ENCODE measurements at places on chromosomes 1 and 21.

GRCh38 chr1:202661136-202661845 is 49.0 kb downstream of the SYT2 start:
- DNase-seq: no peak

- no peak for DNase-seq
These were observed 25.5 kb downstream of the JAM2 start for GRCh38 chr21:25664491-25664931.

DNA sequence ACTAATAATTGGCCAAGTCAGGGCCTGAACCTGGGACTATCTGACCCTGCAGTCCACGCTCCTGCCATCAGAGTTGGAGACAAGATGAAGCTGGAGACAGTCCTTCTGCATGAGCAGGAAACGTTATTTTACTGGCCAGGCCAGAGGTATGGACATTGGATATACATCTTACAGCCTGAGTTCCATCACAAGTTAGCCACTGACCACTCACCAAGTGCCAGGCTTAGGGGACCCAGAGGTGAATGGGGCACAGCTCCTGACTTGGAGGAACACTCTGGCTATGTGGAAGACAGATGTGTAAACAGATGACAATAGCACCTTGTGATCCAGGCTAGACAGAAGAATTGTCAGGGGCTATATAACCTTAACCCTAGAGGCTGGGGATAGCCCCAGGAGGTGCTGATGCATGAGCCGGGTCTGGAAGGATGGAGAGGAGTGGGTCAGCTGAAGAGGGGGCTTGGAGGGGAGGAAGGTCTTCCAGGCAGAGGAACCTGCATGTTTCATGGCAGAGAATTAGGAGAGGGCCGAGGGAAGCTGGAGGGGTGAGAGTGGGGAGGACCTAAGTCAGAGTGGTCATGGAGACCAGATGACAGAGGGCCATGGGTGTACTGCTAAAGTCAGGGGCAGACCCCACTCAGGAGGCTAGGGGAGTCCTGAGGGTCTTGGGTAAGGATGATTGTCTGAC is 52.5 kb upstream of the DMRTB1 start:
- DNase-seq: no peak

DNA sequence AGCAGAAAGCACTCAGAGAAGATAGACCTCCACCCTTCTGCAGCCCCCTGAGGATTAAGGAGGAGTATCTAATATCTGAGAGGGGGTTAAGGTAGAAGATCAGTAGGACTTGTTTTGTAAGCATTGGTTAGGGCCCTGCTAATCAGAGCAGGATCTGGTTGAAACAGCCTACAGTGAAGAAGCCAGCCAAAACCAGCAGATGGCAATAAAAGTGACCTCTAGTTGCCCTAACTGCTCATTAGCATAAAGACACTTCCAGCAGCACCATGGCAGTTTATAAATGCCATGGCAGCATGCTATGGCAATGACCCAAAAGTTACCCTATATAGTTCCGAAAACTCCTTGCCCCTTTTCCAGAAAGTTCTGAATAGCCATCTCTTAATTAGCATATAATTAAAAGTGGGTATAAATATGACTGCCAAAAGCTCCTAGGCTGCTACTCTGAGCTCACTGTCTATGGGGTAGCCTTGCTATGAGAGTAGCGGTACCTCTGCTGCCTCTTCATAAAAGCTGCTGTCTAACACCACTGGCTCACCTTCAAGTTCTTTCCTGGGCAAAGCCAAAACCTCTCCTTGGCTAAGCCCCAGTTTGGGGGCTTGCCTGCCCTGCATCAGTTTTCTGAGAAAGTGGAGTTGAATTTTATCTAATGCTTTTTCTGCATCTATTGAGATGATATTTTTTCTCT is 254.2 kb downstream of the PAPPA2 start:
- no peak for DNase-seq

DNA sequence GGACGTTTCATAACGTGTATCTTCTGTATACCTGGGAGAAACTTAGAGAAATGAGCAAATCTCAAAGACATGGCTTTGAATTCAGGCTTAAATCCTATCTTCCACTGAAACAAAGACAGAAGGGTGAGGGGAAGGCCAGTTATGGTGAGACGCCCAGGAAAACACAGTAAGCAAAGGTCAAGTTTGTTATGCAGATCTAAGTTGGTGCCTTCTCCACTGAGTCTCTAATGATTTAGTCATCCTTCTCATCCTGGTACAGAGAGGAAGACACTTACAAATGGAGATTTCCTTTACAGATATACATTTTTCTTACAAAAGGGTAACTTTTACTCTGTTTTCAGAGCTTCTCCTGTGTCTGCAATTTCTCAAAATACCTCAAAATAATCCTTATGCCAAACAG is 64.4 kb downstream of the MAP3K7CL start:
- no peak for DNase-seq

- DNase-seq: no peak
These were observed 1.6 kb downstream of the NFIA start for GRCh38 chr1:61083807-61084440.

DNA sequence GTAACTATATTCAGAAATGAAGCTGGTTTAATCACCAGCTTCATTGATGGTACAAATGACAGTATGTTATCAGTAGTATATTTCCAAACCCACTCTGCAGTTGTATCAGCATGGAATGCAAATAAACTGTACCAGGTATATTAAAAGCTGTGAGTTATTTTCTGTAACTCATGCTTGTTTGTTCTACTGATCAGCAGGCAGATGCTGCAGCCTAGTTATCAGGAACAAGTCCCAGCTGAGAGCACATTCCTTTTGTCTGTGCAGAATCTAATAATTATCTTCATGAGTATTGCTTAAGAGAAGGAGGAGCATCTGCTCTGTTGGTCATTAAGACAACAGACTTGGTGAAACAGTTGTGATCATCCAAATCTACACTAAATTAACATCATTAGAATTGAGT is 1331.1 kb downstream of the MRPL39 start:
- DNase-seq: no peak

DNA sequence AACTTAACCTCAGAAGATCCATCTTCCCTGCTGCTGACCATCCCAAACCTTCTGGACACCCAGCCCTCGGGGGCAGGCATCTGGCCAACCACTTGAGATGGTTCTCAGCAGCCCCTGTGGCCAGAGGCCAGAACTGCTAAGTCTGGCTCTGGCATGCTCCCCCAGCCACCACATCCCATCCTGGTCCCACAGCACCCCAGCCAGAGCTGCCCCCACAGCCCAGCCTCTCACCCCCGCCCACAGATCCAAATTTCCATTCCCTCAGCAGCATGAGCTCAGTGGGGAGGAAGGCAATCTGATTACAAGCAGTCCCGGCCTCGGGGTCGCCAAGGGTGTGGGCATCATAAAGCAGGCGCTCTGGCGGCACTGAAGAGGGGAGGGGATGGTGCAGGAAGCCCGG is 45.6 kb downstream of the GLIS1 start:
- peak; percentile 66 for DNase-seq

- DNase-seq: peak; percentile 16
These were observed 60.8 kb downstream of the ITPKB start for GRCh38 chr1:226678251-226678650.

DNA sequence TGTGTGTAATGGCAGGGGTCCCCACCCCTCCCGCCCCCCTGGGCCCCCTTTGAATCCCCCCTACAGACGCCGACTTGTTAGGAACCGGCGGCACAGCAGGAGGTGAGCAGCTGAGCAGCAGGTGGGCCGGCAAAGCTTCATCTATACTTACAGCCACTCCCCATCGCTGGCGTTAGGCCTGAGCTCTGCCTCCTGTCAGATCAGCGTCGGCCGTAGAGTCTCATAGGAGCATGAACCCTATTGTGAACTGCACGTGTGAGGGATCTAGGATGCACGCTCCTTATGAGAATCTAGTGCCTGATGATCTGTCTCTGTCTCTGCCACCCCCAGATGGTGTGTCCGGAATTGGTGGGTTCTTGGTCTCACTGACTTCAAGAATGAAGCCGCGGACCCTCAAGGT is 14.9 kb upstream of the VPS26C start:
- no peak for DNase-seq

- no peak for DNase-seq
These were observed 19.4 kb downstream of the VANGL2 start for GRCh38 chr1:160419838-160420169.

GRCh38 chr1:35657851-35658250 is 16.5 kb upstream of the PSMB2 start:
- no peak for DNase-seq

- peak; percentile 66 for DNase-seq
These were observed 502 bp downstream of the VANGL2 start for GRCh38 chr1:160400646-160401486.

GRCh38 chr1:110874324-110875215 is 1.6 kb downstream of the CD53 start:
- no peak for DNase-seq

DNA sequence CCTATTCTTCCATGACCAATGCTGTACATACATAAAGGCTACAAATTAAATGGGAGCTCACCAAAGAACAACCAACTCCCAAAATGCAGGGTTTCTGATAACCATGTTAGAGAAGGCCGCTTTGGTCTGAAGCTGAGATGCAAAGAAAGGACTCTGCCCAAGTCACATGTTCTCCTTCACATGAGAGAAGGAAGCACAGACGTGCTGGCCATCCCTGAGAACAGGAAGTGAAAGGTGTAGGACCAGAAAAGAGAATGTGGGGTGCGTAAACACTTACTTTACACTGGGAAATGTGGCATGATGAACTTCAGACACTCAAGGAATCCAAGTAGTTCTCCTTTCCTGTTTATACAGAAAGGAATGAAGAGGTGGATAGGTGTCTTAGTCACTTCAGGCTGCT is 31.7 kb upstream of the TADA1 start:
- DNase-seq: no peak

GRCh38 chr1:244068567-244068966 is 17.5 kb downstream of the ZBTB18 start:
- DNase-seq: no peak

DNA sequence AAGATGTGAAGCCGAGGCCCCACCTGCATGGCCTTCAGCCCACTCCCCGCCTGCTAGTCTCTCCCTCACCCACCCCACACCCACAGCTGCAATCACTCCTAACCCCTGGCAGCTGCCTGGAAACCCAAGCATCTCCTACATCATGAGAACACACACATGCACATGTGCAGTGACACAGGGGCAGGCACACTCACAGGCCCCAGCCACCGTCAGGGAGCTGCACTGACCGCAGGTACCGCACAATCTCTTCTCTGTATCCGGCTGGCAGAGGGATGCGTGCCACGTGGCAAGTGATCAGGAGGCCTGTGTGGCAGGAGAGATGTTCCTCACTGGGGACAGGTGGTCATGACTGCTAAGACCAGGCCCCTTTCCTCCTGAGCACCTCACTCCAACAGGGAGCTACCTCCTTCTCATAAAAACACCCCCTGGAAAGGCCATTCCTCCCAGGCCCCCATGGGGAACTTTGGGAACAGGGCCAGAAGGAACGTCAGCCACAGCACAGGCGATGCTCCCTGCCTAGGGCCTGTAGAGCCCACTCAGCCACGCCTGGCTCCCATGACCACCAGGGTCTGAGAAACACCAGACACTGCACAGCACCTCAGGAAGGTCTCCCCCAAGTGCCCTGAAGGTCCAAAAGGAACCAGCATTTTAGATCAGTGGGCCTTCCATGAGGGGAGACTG is 6.0 kb downstream of the LSS start:
- no peak for DNase-seq

DNA sequence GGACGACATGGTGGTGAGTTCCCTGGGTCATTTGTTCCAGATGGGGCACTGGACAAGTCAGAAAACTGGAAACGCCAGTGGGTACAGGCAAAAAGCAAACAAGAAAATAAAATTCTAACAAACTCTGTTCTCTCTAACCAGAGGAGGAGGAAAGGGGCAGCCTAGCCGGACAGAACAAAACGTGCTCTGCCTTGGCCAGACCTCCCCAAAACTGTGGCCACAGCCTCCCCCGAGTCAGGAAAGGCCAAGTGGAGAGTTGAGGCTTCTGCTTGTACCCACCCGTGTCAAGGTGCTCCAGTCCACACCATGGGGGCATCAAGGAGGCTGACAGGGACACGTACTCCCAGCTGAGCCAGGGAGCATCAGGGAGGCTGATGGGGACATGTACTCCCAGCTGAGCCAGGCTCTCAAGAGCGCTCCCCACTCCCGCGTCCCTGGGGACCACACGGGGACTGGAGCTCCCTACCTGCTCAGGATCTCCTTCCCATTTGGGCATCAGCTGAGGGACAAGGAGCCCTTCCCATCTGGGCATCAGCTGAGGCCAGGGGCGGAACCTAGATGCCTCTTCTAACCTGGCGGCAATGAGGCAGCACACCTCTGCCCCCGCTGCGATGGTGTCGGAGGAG is 154.8 kb upstream of the COL6A1 start:
- no peak for DNase-seq

GRCh38 chr21:17988102-17988437 is 168.9 kb upstream of the C21orf91 start:
- DNase-seq: no peak

GRCh38 chr1:180188684-180189175 is 34.1 kb downstream of the QSOX1 start:
- no peak for DNase-seq

GRCh38 chr1:110570307-110570706 is 35.9 kb downstream of the KCNA2 start:
- no peak for DNase-seq

- DNase-seq: no peak
These were observed 498.7 kb downstream of the SMYD3 start for GRCh38 chr1:246008363-246008831.

- no peak for DNase-seq
These were observed 1.2 kb upstream of the UBAP2L start for GRCh38 chr1:154219541-154219940.

DNA sequence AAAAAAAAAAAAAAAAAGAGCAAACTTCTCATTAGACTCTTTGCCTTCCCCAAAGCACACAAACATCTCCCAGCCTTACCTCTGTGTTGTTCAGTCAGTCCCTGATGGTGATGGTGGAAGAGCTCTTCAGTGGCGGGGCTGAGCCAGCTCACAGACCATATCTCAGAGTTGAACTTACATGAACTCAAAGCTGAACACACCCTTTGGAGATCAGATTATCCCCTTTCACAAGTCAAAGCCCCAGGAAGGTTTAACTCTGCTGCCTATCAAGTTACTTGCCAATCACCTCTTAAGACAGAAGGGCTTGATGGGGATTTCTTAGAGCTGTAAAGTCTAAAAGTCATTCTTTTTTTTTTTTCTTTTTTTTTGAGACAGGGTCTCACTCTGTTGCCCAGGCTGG is 55.2 kb upstream of the L1TD1 start:
- no peak for DNase-seq

DNA sequence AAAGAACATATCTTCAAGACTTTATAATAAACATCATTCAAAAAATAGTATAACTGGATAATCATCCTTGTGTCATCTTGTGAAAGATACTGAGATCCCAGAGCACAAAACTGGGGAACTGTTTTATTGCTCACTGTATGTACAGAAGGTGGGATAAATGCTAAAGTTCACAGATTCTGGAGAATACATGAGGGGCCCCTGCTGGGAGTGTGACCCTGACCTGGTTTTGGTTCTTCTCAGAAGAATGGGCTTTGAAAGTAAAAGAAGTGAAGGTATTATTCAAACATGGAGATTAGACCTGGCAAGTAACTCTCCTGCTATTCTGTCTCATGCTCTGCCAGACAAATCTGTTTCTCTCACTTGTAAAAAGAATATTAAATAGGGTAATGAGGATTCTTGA is 14.5 kb downstream of the WDR26 start:
- DNase-seq: no peak
